Activated effector memory CD4-positive, alpha-beta T cell treated with anti-CD3 and anti-CD28 coated beads, Interleukin-2, amount 50 U/mL, for 16 hours (primary cell): ENCODE measurements at places on chromosomes 6 and 20.

GRCh38 chr6:143270026-143270425, 180.5 kb downstream of the ADAT2 start:
- no peak for DNase-seq

- DNase-seq, result no peak
Observed at GRCh38 chr20:57514273-57514751, 10.6 kb downstream of the CTCFL start.

DNA sequence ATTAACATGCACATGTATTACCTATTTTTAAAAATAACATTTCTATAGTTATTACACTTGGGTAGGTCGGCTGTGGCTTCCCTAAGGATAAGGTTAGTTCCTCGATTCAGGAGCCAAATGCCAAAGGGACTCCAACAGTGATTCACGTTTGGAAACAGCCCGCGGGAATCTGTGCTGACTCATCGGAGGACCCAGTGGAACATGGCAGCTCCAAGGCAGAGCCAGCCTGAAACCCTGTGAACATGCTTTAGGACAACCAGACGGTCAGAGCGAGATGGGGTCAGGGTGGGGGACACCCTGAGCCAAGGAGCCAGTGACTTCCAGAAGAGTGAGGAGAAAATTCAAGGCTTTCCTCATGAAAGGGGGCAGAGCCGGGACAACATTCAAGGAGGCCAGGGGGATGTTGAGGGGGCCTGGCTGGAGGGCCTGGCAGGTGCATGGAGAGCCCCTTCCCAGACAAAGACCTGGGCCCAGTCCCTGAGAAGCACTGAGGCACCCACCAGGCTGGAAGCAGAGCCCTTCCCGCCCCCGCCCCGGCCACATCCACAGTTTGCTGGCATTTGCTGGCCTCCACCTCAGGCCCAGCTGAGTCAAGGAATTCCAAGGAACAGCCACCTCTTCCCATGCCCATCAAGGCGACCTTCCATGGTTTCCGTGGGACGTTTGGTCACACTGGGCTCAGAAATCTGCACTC, 133.2 kb downstream of the SNX5 start:
- DNase-seq, result no peak

DNA sequence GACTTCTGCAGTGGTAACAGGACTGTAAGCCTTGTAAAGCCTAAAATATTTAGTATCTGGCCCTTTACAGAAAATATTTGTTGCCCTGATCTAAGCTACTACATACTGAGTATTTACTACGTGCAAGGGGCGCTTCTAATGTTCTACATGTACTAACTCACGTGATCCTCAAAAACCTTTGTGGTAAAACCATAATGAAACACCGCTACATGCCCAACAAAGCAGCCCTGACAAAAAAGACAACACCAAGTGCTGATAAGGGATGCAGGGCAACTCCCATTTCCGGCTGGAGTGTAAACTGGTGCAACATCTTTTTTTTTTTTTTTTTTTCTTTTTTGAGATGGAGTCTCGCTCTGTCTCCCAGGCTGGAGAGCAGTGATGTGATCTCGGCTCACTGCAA, 85.0 kb downstream of the SULF2 start:
- DNase-seq, result no peak
